Anterior cingulate cortex (tissue), 58 donors: ENCODE measurements at places on chromosomes 16 and 17.

- DNase-seq, result no peak
Observed at GRCh38 chr17:31475378-31476162, 84.1 kb downstream of the RAB11FIP4 start.

DNA sequence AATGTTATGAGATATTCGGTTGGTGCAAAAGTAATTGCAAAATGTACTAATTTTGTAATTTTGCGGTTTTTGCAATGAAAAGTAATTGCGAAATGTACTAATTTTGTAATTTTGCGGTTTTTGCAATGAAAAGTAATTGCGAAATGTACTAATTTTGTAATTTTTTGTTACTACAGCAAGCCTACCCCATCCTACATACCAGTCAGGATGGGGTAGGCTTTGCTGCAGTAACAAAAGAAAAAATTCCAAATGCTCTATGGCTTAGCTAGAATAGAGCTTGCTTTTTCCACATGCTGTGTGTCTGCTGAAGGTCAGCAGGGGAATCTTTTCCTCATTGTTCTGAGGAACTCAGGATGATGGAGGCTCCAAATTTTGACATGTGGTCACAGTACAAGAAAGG, 83.3 kb upstream of the GPRC5B start:
- DNase-seq, result no peak

DNA sequence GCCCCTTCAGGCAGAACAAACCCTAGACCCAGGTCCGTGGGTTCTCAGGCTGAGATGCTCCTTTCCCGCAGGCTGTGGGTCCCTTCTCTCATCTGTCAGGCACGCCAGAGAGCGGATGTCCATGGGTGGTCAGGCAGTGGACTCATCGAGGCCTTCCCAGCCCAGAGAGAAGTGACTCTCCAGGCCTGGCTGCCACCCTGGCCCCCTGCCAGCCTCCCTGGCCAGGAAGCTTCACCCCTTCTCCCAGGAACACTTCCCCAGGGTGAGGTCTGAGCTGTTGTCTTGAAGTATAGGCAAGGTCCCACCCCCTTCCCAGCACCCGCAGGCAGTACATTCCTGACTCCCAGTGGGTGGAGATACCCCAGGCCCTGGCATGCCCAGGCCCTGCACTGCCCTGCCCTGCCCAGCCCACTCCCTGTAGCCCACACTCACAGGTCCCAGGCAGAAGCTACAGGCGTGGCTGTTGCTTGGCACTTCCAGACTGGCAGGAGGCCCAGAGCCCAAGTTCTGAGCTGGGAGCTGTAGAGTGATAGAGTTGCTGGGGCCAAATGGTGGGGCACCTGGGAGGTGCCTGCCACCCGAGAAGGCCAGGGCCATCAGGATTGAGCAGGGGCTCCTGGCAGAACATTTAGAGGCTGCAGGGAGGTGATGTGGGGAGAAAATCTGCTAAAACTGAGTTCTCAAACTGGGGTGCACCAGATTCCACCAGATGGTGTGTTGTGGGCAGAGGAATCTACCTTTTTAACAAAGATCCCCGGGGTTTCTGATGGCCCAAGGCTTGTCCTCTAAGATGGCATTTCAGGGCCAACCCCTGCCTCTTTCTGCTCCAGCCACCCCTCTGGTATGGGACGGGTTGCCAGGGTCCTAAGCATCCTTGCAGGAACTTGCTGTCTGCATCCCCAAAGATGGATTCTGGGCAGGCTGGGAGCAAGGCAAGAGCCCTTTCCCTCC, 6.7 kb downstream of the ITGA3 start:
- no peak for DNase-seq

DNA sequence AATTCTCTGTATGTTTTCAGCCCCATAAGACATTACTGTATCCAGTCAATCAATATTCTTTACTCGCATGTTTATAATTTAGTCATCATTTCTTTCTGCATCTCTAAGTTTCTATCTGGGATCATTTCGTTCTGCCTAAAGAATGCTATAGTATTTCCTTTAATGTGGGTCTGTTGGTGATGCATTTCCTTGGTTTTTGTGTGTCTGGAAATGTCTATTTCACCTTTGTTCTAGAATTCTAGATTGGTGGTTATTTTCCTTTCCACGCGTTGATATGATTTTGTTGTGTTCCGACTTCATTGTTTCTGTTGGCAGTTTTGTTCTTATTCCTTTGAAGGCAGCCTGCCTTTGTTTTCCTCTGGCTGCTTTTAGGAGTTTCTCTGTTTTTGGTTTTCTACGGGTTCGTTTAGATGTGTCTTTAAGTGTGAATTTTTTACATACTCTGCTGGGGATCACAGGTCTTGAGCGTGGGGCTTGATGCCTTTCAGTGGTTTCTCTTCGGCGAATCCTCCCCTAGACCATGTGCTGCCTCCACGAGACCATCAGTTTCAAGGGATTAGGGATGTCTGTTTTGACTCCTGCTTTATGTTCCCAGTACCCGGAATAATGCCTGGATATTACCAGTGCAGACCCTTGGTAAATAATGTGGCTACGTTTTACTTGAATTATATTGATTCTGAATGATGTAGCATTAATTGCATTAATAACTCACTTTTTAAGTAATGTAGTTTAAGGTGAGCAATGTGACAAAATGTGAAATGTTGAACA, 23.5 kb downstream of the POLR3E start:
- DNase-seq, result no peak

DNA sequence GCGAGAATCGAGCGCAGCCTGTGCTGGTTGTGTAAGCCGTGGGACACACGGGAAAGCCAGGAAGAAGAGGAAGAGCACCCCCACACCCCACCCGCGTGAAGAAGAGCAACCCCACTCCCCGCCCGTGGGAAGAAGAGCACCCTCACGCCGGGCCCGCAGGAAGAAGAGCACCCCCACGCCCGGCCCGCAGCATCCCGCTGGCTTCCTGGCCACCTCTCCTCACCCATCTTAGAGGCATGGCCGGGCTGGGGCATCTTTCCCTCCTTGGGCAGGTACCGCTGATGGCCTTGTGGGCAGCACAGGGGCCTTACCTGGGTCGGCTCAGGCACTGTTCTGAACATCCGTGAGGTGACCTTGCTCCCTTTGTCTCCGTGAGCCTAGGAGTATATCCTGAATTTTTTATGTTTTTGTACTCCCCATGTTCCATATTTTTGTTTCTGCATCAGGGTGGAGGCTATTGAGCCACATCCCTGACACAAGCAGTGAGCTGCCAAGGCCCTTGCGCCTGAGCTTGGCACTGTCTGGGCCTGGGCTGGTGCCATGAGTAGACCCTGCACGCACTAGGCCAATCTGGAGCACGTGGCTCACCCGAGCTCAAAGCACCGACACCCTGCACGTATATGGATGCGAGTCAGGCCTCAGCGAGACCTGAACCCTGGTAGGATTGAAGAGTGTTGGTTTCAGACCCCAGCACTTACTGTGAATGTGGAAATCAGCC, 71.4 kb upstream of the KCTD5 start:
- no peak for DNase-seq

GRCh38 chr16:53558710-53559109, 55.7 kb upstream of the AKTIP start:
- no peak for DNase-seq

GRCh38 chr17:65130832-65131231, 6.3 kb upstream of the RGS9 start:
- no peak for DNase-seq

DNA sequence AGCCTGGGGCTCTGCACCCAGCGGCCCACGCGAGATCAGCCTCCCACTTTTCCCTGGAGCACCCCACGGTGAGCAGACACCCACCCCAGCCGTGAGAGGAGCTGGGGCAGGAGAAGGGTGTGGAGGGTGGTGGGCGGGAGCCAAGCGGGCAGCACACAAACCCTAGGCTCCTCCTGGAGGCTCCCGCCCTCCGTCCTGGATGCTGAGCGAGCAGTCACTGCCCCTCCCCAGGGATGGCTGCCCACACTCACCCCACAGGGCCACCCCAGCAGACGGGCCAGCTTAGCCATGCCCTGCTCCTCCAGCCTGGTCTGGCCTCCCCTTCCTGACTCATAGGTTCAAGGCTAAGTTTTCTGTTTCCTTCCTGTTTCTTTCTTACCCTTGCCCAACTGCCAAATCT, 15.7 kb upstream of the ABCC3 start:
- DNase-seq, result no peak
